Activated B cell treated with CpG ODN at 0.5 μM for 24 hours (primary cell): ENCODE measurements at places on chromosomes 7 and 10.

- no peak for DNase-seq
Measured at GRCh38 chr10:13885238-13885990, 298.6 kb downstream of the PRPF18 start.

DNA sequence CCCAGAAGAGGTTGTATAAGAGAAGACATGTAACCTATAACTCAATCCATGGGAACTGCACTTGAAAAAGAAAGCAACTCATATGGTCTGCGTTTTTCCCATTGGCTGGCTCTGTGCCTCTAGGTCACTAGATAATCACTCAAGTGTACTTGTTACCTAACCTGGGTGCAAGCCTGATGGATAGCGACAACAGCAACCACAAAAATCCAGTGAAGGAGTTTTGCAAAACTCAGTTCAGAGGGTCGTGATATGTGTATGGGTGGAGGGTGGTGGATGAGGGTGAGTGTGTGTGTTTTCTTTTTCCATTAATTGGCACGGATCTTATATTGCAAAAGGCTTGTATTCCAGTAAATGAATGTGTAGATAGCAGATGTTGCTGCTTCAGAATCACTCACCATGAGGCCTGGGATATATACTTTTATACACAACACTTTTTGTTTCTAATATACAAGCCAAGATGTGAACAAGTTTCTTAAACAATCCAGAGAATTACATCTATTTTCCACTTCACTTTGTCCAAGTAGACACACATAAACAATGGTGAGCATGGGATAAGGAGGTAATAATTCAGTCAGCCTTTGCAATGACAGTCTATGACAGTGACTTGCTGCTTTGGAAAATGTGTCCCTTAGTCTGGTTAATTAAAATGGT is 286.9 kb upstream of the DKK1 start:
- no peak for DNase-seq

DNA sequence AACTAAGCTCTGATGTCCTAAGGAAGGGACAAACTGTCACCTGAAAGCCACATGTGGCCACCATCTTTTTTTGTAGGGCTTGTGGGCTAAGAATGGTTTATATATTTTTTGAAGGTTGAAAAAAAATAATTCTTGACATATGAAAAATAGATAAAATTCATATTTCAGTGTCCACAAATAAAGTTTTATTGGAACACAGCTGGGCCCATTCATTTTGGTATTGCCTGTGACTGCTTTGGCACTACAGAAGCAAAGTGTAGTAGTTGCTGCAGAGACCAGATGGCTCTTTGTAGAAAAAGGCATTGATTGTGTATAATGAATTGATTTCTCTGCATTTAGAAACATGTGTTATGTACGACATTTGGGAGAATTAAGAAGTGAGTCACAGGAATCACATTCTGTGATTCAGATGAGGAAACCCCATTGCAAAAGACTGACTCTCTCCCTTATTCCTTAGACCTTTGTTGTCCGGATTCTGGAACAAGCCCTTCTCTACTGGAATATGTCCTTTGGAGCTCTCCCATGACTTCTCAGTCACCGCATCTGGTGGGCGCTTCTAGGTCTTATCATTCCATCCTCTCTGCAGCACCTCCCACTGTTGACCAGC is 438.7 kb downstream of the LRMDA start:
- DNase-seq: no peak

DNA sequence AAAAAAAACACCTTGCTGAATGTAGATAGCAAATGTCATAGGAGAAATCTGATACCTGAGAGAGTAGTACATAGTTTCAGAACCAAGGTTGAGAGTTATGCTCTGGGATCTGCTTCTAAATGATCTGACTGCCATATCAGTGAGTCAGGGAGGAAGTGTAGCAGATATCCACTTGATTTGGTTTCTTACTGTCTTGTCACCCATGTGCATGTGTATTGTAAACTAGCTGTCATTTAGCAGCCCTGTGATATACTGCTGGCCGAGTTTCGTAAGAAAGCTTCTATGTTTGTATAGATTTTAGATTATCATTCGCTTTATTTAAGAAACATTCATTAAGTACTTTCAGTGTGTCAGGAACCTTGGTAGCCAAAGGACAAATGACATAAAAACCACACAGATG is 42.0 kb downstream of the SP4 start:
- DNase-seq: no peak

- DNase-seq: no peak
Measured at GRCh38 chr7:28266402-28266801, 85.8 kb upstream of the JAZF1 start.

- DNase-seq: no peak
Measured at GRCh38 chr10:76902949-76903348, 734.7 kb downstream of the KCNMA1 start.

- DNase-seq: no peak
Measured at GRCh38 chr7:134167250-134167649, 40.1 kb downstream of the LRGUK start.

DNA sequence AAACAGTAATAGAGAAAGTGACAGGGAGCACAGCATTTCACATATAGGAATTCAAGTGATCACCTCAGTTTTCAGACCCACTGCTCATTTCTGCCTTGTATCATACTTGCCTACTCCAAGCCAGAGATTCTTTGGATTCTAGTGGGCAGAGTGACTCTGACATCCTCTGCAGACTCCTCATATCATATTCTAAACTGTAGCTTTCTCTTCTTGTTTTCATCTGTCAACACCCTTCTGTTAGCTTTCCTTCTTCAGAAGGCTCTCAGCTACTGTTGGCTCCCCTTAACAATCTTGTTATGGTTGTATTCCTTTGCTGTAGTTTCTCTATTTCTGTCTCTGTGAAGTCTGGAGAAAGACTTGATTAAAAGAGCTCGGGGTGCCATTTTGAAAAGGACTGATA is 120.5 kb downstream of the CTNNA3 start:
- DNase-seq: no peak

- no peak for DNase-seq
Measured at GRCh38 chr7:100163006-100163531, 4.5 kb upstream of the TRAPPC14 start.

- DNase-seq: no peak
Measured at GRCh38 chr10:20897146-20897825, at the start of gene NEBL. Gene NEBL, minus strand, starts transcription at chr10:20897311. Its CDS starts 106 bp downstream, at chr10:20897205.

DNA sequence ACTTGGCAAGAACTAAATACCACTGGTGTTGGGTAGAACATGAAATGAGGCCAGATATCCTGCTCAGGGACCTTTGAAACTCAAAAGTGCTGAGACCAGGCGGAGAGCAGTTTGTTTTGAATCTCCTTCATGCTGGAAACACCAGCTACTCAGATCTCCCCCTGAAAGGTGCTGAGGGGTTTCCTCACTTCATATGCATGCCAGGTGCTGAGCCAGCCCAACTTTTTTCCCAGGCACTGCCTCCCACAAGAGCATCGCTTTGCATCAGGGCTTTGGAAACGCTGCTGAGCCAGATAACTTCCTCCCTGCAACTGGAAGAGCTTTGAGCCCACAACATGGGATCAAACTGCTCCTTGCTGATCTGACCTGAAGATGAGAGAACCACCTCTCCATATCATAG is 13.7 kb downstream of the NPTX2 start:
- no peak for DNase-seq

DNA sequence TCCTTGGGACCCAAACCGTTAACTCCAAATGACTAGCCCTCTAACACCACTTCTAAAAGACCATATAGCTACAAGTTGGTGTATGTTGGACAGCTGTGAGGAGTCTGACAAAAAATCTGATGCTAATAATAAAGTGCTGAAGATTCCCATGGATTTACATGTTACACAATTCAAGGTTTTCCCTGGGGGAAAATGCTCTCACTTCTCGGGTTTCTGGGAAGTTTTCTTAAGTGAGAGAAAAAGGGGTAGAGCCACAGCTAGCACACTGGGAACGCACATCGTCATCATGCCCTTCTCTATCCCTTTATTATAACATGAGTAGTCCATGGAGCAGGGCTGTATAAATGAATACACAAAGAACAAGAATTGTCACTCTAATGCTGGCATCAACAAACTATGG is 162.1 kb downstream of the CHCHD3 start:
- no peak for DNase-seq

GRCh38 chr10:63833411-63834060 is 312.3 kb downstream of the REEP3 start:
- DNase-seq: no peak

GRCh38 chr7:2979951-2980350 is 63.7 kb downstream of the CARD11 start:
- DNase-seq: no peak

DNA sequence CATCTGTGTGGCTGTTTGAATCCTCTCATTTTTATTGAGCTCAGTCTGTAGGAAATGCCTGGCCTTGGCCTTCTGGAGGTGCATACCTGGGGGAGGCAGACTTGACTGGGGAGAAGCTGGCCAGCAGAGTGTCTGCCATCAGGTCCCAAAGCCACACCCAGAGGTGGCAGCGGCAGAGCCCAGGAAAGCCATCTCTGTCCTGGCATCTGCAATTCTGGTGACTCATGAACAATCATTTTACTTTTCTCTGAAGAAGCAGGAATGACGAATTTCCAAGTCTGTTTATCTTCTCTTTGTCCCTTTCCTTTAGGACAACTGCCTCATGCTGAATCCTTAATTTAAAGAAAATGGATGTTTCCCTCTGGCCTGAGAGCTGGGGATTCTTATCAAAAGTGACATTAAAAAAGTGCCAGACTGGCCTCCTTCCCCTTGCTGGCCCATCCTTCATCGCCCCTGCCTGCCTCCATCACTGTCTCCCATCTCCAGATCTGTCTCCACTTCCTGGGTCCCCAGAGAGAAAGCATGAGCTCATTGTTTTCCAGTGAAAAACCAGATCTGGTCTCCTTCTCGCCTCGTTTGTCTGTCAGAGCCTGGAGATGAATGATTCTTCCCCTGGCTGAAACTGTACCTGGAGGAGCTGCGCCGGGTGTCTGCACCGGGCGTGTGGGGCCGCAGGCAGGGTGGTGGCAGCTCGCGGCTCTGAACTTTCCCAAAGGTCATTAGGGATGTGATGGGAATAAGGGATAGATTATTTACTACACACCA is 124.5 kb downstream of the TMEM178B start:
- no peak for DNase-seq

- no peak for DNase-seq
Measured at GRCh38 chr10:127034790-127035189, 129.6 kb downstream of the DOCK1 start.

- DNase-seq: no peak
Measured at GRCh38 chr7:42071372-42072261, 165.4 kb downstream of the GLI3 start.

- no peak for DNase-seq
Measured at GRCh38 chr10:51405580-51406351, 293.6 kb downstream of the CSTF2T start.

DNA sequence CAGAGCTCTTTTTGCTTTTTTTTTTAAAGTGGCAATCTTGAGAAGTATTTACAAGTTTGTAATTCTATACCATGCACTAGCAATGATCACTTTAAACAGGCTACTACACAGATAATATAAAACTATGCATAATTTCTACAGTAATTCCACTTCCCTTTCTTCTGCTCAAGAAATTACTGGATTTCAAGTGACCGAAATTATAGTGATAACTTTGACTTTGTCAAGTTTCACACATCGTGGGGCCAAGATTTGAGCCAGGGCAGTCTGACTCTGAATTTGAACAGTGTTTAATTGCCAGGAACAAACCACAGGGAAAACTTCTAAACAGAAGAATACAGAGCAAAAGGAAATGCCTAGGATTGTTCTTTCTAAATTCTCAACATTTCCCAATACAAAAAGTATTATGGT is 288.3 kb upstream of the MKLN1 start:
- DNase-seq: no peak

DNA sequence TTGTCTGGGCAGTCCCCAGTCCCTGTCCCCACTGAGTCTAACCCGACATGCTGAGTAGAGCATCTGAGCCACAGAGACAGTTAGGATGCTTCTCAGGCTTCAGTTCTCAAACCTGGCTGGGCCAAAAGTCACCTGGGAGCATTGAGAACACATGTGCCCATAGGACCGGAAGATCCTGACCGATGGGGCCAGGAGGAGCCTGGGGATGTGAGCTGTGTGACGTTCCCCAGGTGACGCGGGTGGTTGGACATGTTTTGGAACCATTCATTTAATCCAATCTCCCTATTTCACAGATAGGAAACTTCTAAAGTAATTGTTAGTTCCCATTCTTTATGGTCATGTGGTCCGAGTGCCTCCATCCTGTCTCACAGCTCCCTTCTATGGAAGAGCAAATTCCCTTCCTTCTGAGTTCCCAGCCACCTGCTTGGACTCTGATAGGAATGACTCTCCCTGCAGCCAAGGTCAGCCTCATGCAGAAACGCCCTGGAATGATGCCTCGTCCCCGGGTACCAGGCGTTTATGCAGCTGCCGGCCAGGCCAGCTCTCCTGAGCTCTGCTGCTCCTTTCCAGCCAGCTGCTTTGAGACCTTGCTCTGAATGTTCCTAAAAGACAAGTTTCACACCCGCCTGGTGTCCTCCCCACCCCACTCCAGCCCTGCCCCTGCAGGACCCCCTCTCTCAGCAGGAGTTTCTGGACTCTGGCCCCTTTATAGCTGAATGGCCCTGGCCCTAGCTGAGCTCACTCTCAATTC is 166.5 kb upstream of the RHEB start:
- no peak for DNase-seq

- no peak for DNase-seq
Measured at GRCh38 chr10:70479165-70479581, 606 bp downstream of the PALD1 start.

DNA sequence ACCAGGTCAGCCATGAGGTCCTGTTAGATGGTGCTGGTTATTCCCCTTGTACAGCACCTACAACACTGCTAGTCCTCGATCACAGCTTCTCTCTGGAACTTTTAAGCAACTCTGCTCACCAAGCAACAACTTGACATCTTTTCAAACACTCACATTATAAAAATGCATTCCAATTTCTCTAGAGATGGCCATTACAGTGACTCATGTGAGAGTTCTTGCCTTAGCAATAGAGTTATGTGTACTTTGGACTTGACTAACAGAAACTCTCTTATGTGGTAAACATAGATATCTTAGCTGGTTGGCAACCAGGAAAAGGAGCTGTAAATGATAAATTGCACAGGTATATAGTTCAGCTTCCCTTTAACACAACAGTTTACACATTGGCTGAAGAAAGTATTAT is 122.2 kb downstream of the PDE1C start:
- no peak for DNase-seq

DNA sequence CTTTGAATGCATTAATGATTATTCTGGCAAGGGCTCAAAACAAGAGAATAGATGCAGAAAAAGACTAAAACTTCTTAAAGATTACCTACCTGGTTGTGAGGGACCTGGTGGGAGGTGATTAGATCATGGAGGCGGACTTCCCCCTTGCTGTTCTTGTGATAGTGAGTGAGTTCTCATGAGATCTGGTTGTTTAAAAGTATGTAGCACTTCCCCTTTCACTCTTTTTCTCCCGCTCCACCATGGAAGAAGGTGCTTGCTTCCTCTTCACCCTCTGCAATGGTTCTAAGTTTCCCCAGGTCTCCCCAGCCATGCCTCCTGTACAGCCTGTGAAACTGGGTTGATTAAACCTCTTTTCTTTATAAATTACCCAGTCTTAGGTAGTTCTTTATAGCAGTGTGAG is 226.6 kb downstream of the ARHGAP12 start:
- DNase-seq: no peak
